Stimulated activated CD4-positive, alpha-beta T cell treated with anti-CD3 and anti-CD28 coated beads, Interleukin-12 subunit alpha, Interleukin-12 subunit beta, amount 100 ng/mL, for 4 hours (primary cell): ENCODE measurements at places on chromosomes 1 and 21.
A peak's percentile ranks its signal among the peaks of the same experiment; 100 is the strongest.

DNA sequence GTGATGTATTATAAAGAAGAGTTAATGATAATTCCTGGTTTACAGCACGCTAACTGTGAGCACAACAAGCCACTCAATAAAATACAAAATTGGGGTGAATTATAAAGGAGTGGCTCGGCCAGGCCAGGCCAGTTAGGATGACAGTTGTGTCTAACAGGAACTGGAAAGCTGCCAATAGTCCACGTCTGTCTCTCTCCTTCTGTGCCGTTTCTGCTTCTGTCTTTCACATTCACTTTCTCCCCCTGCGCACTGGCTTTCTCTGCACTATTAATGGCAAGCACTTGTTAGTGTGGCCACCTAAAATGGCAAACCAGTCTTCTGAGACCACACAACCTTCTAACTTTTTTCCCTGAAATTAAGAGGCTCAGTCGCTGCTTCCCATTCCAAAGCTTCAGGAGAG is 394.3 kb downstream of the NTNG1 start:
- DNase-seq = no peak

DNA sequence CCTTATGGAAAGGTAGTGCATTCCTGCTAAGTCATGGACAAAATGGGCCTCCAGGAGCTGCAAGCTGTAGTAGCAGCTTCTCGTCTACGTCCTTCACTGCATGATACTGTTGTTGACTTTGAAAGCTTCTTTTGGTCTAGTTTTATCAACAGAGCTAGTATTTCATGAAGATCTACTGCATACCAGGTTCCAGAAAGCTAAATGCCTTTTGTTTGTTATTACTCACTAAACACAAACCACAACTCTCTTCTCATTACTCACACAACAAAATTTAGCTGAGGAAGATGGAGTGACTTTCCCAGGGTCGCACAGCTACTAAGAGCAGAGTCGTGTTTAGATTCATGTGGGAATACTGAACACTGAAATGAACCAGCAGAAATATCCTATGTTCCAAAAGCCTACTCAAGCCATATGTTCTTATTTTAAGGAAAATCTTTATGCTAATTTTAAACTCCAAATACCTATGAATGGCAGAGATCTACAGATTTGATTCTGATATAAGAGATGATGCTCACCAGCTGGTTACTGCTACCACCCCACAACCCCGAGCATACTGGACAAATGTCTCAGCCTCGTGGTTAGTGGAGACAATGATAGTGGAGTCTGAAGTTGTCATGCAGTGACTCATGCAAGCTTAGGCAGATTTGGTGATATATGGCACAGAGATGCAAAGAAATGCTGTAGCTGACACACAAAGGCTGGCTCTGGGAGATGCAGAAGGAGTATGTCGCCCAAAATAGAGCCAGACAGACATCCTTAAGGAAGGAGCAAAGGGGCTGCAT is 20.6 kb downstream of the PGBD2 start:
- no peak for DNase-seq

GRCh38 chr1:4754816-4755215 is 100.4 kb downstream of the AJAP1 start:
- DNase-seq = no peak

DNA sequence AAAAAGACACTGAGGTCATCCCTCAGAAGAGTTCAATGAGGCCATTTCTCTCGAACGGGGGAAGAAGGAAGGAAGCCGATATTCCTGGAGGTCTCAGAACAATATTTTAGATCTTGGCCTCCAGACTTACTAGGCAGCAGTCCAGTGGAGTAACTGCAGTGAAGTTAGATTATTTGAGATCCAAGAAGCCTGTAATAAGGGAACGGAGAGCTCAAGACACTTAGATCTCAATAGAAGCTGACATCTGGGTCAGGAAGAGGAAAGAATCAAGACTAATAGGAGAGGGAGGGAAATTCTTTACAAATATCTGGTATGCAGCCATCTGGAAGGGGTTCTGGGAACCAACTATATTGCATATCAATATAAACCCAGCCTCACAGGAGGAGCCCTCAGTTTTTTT is 13.6 kb upstream of the ENAH start:
- no peak for DNase-seq

- no peak for DNase-seq
These were observed 17.3 kb downstream of the CHD5 start for GRCh38 chr1:6162773-6163172.

- DNase-seq = no peak
These were observed 168.8 kb downstream of the EIF4G3 start for GRCh38 chr1:21007876-21008275.

- no peak for DNase-seq
These were observed 64.1 kb upstream of the WDR26 start for GRCh38 chr1:224498574-224499170.

GRCh38 chr1:24201941-24202440 is 14.9 kb upstream of the IFNLR1 start:
- DNase-seq = peak; percentile 58

GRCh38 chr1:58813361-58813760 is 29.5 kb upstream of the JUN start:
- no peak for DNase-seq

GRCh38 chr1:22196041-22196440 is 53.1 kb upstream of the WNT4 start:
- no peak for DNase-seq

- DNase-seq = no peak
These were observed 40.6 kb downstream of the LRRC3 start for GRCh38 chr21:44495611-44496563.

DNA sequence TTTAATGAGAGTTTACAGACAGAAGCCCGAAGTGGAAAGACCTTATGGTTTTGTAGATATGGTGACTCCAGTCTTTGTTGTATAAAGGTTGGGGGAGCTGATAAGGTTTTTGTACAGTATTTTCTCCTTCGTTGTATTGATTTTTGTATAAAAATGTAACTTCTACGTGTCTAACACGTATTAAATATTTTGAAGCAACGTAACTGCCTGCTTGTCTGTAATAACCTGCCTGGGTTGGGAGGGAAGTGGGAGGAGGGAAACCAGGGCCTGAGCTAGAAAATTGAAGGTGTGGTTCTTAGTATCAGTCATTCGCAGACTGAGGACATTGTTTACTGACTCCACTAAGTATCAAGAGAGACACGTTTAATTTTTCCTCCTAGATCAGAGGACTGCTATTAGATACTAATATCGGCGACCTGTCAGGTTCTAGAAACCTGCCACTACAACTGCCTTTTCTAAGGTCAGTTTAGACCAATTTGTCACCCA is 2.2 kb downstream of the IER5 start:
- DNase-seq = no peak

- no peak for DNase-seq
These were observed 7.6 kb upstream of the SLAMF9 start for GRCh38 chr1:159961636-159962035.

- no peak for DNase-seq
These were observed 69.7 kb downstream of the CD46 start for GRCh38 chr1:207821464-207822045.

DNA sequence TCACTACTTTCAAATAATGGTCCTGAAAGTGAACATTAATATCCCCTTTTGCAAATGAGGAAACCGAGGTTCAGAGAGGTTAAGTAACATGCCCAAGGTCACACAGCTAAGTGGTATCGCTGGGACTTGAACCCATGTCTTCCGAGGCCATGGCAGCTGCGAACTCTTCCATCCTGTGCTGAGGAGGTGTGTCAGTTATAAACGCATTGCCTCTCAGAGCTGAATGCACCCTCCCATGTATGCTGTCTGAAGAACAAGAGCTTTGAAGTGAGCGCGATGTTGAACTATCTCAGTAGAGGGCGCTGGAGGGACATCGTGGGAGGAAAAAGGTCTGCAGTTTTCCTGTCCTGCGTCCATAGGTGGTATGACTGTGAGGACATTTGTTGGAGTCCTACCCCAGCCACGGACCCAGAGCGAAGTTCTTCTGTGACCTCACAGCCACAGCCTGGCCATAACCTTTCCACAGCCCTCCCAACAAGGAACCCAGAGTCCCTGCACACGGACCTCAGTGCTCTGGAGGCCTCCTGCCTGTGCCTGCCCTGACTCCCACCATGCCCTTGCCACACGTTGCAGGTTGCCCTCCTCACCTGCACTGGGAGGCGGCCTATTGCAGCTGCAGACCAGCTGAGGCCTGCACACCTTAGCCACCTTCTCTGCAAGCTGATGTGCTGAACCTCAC is 7.5 kb downstream of the MYOC start:
- DNase-seq = peak; percentile 46

- no peak for DNase-seq
These were observed 42.9 kb upstream of the CD2 start for GRCh38 chr1:116711263-116711840.

DNA sequence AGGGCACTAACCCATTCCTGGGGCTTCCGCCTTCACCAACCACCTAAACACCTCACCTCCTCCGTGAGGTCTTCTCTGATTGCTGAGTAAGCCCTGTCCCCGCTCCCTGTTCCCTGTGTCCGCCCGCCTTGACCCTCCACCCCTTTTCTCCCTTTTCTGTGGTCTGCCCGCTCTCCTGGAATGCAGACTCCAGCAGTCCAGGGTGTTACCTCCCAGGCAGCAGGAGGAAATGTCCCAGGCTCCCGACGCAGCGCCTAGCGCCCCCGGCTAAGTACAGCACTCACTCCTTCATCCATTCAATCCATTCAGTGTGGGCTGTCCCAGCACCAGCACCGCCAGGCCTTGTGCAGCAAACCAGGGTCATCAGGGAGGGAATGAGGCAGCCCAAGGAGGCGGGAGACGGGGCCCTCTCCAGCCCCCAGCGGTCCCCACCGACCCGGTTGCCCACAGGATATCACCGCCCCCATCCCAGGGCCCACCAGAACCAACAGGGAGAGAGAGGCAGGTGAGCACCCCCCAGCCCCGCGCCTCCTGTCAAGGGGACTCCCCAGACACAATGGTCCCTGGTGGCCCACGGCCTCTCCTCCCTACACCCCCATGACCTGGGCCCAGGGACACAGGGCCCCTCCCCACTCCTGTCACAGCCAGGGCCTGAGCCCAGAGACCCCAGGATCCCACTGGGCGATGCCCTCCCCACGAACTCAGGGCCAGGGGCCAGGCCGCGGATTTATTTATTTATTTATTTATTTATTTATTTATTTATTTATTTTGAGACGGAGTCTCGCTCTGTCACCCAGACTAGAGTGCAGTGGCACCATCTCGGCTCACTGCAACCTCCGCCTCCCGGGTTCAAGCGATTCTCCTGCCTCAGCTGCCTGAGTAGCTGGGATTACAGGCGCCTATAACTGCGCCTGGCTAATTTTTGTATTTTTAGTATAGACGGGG is 10.2 kb downstream of the TNFRSF14 start:
- no peak for DNase-seq
